Amygdala (tissue), 56 donors: ENCODE measurements at places on chromosomes 12 and 14.

GRCh38 chr12:38385486-38385885 is 68.9 kb downstream of the ALG10B start:
- no peak for DNase-seq

- no peak for DNase-seq
Measured at GRCh38 chr12:47910486-47910885, 5.7 kb upstream of the VDR start.

DNA sequence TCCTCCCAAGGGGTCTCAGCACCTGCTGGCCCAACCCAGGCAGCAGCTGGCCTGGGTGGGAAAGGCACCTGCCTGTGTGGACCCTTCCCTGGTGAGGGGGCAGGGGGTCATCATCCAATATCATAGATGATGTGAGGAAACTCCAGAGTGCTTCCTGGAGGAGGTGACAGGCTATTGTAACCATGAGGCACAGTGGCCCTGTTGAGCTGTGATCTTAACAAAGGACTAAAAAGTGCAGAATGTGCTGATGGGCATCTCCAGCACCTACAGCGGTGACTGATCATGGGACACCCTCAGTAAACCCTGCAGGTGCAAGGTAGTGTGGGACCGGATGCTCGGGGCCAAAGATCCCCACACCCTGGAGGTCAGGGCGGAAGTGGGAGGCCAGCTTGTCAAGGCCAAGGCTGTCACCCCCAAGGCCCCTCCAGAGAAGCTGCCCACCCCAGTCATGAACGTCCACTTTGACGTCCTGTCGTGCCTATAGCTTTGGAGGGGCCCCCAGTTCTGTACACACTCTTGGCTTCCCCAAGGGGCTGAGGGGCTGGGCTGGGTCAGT is 7.5 kb downstream of the MMP17 start:
- no peak for DNase-seq

GRCh38 chr12:25236626-25237025 is 14.1 kb downstream of the KRAS start:
- no peak for DNase-seq

DNA sequence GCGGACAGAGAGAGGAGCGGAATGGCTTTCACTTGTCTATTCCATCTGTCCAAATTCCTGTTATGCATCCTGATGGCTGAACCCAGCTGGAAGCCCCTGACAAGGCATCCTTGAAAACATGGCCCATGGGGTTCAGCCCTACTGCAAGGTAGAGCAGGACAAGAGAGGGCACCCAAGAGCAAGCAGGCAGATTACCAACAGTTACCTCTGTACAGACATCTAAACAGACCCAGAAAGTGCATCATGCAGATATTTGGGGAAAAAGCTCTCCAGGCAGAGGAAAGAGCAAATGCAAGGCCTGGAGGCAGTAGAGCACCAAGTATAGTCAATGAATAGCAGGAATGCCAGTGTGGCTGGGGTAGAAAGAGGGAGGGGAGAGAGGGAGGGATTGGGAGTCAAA is 407.5 kb downstream of the PCNX1 start:
- no peak for DNase-seq
